SK-N-SH treated with all-trans-retinoic acid at 6 μM for 48 hours (cell line): ENCODE measurements at places on chromosomes 16 and 17.
A peak's percentile ranks its signal among the peaks of the same experiment; 100 is the strongest.

- no peak for ATAC-seq
Observed at GRCh38 chr17:50916026-50916707, 50.0 kb upstream of the TOB1 start.

DNA sequence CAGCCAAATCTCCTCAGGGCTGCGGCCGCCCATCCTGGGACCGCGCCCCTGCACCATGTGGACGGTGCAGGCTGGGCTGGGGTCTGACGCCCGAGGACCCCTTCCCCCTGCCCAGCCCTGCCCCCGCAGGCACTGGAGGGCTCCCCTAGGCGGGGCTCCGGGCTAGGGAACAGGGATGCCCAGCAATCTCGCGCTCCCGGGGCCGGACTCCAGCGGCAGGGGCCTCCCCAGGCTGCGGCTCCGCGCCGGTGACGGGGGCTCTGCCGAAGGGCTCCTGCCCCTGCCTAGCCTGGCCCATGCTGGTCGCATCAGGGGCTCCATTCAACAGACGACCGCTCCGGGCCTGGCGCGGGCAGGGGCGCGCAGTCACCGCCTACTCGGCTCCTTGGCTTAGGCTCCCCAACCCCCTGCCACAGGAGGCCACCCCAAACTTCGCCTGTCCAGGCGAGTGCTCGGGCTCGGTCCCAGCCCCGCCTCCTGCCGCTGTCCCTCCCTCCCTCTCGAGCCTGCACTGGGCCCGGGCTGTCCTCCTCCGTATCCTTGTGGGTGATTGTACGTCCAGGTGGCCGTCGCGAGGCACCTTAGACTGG is 27.4 kb upstream of the ADORA2B start:
- no peak for ATAC-seq

- ATAC-seq: peak; percentile 94
Observed at GRCh38 chr17:29389982-29390850, at the start of gene TAOK1. Gene TAOK1 (plus strand): TSS chr17:29390363. CDS start chr17:29451549, 61,186 bp downstream.

DNA sequence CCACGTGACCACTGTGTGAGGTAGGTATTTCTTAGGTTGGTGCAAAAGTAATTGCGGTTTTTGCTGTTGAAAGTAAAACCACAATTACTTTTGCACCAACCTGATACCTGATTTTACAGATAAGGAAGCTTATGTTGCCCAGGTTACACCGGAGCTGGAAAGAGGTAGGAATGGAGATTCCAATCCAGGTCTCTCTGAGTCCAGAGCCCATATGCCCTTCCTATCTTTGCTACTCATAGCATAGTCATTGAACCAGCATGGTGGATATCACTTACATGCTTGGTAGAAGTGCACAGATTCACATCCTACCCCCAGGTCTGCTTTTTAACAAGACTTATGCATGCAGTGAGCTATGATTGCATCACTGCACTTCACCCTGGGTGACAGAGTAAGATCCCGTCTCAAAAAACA is 61.8 kb downstream of the ARSG start:
- no peak for ATAC-seq

GRCh38 chr17:33521784-33522183 is 228.7 kb upstream of the ASIC2 start:
- ATAC-seq: peak; percentile 70

DNA sequence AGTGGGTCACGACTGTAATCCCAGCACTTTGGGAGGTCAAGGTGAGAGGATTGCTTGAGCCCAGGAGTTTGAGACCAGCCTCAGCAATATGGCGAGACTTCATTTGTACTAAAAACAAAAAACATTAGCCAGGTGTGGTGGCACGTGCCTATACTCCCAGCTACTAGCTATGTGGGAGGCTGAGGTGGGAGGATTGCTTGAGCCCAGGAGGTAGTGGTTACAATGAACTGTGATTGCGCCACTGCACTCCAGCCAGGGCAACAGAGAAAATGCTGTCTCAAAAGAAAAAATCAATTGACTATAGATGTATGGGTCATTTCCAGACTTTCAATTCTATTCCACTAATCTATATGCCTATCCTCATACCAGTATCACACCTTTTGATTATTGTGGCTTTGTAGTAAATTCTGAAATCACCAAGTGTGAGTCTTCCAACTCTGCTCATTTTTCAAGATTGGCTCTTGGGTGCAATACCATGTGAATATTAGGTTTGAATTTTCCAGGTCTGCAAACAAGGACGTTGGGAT is 27.2 kb upstream of the CEP20 start:
- no peak for ATAC-seq

GRCh38 chr17:48582750-48583069 is 4.6 kb upstream of the HOXB4 start:
- ATAC-seq: no peak

GRCh38 chr17:17168401-17168800 is 37.7 kb downstream of the PLD6 start:
- no peak for ATAC-seq

DNA sequence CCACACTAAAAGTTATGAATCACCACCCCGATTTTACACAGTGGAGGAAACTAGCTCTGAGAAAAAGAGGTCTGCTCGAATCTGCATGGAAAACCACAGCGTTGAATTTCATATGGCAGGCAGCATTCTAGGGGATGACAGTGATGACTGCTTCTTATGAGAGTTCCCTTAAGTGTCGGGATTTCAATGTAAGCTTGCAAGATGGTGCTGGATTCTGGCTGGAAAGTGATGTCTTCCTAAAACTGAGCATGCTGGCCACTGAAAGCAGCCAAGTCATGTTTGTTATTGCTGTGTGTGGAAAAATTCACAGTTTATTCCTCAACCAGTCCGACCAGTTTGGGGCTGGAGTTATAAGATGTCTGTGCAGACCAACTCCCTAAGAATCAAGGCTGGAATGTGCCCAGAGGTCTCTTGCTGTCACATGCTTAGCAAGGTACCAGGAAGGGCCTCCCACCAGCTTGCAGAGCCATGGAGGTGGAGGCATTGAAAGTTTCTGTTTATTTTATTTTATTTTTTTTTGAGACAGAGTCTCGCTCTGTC is 37.2 kb upstream of the GAN start:
- ATAC-seq: no peak

- peak; percentile 75 for ATAC-seq
Observed at GRCh38 chr16:85563515-85564276, 49.4 kb upstream of the GSE1 start.

DNA sequence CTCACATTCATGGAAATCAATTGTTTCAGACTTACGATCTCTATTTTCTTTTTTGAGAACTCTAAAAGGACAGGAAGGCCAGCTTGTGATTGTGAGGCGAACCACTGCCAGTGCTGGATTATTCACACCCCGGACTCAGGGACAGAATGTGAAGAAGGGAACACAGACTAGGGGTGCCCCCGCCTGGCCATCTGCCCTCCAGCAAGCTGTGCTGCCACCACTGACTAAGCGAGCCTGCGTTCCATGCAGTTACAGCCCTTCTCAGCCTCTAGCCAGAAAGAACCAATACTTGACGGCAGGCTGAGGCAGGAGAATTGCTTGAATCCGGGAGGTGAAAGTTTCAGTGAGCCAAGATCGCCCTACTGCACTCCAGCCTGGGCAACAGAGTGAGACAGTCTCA is 2.8 kb downstream of the HAGH start:
- ATAC-seq: no peak

DNA sequence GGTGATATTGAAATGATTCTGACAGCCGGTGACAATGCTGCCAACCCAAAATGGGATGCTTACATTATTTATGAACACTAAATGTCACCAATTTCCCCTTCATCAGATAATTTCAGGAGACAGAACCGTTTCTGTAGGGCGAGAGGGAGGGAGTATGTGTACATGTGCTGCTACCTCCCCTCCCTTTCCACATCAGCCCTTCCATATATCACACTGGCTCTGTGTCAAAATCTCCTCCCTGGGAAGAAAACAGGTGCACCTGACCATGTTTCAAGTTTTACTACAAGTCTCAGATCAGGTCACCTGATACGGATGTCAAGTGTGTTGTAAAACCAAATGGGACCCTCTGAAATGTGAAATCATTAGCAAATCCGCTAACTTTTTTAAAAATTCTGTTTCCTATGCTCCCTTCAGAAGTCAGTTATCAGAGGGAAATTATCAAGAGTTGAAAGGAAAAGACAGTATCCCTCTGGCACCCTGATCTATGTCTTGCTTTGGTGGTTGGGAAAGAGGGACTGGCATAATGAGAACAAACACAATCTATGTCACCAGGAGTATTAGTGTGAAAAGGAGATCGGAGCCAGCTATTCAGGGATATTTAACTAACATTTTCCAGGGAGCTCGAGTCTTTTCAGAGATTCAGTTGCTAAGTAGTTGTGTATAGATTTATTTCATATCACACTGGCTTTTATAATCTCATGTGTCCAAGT is 1002.3 kb upstream of the CDH8 start:
- ATAC-seq: no peak

DNA sequence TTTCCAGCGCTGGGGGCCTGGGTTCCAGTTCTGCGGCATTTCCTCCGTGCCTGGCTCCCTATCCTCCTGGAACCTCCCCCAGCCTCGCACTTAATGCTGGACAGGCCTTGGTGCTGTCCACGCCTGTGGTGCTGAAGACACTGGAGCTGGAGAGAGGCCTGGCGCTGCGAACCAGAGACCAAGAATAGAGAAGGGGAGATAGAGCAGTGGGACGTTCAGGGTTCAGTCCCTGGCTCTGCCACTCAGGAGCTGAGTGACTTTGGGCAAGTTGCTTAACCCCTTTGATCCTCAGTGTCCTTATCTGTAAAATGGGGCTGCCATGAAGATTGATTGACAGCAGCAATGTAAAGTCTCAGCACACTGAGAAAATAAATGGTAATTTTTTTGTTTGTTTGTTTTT is 11.9 kb downstream of the SBK1 start:
- peak; percentile 80 for ATAC-seq

DNA sequence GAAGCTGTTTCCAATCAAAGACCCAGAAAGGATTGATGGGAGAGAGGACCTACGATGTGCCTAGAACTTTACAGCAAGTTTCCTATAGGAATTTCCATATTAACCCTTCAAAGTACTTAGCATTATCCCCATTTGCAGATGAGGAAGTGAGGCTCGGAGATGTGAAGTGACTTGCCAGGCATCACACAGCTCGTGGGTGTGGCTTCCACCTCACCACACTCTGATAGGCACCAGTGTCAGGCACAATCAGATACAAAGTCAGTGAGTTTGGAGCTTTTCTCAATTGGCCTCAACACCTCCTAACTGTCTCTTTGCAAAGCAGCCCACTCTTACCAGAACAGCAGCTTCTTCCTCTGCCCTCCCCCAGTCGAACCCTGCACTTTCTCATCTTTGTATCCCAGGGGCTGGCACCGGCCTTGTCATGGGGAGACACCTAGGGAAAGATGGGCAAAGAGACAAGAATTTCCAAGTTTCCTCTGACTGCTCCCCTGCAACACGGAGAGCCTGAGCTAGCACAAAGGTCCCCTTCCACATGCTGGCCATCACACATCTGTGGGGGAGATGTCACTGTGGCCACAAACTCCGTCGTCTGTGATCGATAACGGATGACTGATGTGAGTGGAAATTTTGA is 37.4 kb upstream of the CCL1 start:
- no peak for ATAC-seq

- no peak for ATAC-seq
Observed at GRCh38 chr16:1280783-1281182, 24.9 kb downstream of the TPSD1 start.

- no peak for ATAC-seq
Observed at GRCh38 chr17:15482476-15482875, 15.1 kb upstream of the CDRT4 start.

- peak; percentile 84 for ATAC-seq
Observed at GRCh38 chr17:78176548-78177025, 8.2 kb downstream of the SYNGR2 start.

GRCh38 chr16:88566158-88566557 is 4.0 kb upstream of the ZC3H18 start:
- no peak for ATAC-seq

GRCh38 chr17:31544186-31544585 is 152.7 kb downstream of the RAB11FIP4 start:
- no peak for ATAC-seq

- ATAC-seq: peak; percentile 44
Observed at GRCh38 chr17:83195330-83196023, 116.1 kb downstream of the METRNL start.

DNA sequence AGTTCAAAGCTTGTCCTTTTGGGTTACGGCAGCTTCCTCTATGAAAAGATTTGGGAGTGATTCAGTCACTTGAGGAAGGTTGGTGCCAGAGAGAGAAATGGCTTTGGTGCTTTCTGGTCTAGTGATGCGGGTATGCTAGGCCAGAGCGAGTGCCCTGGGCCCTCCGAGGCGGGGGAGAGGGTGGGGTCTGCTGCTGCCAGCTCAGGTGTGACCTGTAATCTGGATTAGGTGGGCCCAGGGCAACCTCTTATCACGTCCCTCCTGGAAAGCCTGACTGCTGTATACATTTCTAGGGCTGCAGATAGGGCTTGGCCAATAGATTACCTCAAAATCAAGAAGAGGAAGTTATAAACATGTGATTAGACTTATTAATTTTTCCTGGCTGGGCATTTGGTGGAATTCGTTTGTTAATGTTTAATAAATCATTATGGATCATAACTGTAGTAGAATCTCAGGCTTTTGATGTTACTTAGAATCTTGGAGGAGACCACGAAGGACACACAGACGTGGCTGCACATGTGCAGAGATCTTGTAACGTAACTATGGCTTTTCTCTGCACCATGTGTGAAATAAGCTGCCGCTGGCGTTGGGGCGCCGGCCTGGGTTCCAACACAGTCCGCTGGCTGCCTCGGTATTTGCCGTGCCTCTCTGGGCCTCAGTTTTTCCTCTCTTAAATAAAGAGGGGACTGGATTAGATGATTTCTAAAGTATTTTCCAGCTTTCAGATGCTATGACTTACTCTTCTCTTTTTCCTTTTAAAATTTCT is 1.2 kb downstream of the IRF8 start:
- ATAC-seq: no peak

DNA sequence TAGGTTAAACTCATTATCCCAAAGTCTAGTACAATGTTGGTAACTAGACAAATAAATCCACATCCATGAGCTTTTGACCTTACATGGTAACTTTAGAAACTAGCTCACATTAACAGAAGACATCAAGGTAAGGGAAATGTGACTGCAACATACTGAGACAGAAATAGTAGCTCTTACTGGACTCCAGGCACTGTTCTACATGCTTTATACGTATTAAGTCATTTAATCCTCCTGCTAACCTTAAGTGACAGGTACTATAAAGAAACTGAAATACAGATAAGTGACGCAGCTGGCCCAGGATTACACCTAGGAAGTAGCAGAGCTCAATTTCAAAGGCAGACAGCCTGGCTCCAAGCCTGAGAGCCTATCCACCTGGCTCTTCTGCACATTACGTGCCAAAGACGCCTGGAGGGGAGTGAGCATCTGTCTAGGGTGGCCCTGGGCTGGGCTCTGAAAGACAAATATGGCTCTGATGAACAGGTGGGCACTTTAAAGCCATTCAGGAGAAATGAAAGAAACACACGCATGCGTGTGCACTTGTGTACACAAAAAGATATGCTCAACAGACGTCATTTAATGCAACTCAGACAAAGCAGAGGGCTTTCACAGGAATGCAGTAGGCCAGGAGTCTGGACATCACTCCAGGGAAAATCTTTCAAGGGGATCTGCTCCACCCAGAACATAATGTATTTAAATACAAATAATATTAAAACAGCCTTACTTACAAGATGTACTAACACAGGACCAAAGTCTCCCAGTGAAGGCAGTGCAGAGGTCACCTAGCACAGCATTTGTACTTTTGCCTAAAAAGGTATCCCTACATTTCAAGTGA is 4.4 kb downstream of the ZC3H7A start:
- no peak for ATAC-seq

- no peak for ATAC-seq
Observed at GRCh38 chr16:3728424-3729160, 11.3 kb upstream of the TRAP1 start.

GRCh38 chr16:25679511-25679910 is 12.2 kb upstream of the HS3ST4 start:
- ATAC-seq: no peak

GRCh38 chr17:74831444-74832146 is 28.1 kb downstream of the GRIN2C start:
- no peak for ATAC-seq

- no peak for ATAC-seq
Observed at GRCh38 chr17:35991075-35991474, 4.5 kb upstream of the CCL14 start.
